ENCODE measurements at places on chromosomes 4 and X. TPM values are rescaled to one million over a fixed set of nuclear protein-coding genes. Genes with fewer than 3 reads are reported as not detected.

MCF2 gene
- not detected for total RNA-seq

GIMD1 gene
- not detected for total RNA-seq

DNA sequence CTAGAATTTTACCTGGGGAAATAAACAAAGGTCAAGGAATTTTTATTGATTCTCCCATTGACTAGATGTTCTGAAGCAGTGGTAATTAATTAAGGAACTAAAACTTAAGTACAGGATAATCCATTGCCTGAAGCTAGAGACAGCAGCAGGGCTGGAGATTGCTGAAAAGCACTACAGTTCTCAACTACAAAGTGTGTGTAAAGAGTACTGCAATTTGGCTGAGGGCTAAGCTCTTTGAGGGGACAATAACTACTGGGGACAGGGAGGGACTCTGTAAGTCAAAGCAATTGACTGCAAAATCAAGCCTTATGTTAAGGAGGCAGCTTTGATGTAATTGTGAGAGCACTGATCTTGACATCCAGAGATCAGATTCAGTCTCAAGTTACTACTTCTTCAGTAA is 260.4 kb downstream of the GALNTL6 start:
- no peak overlapping the region for H3K27ac ChIP-seq
- H3K36me3 ChIP-seq: no peaks in the 10 kb centered on the region
- DNase-seq: no peak
- no peaks in the 10 kb centered on the region for H3K4me1 ChIP-seq
- no peak overlapping the region for H3K4me3 ChIP-seq
- no peaks in the 10 kb centered on the region for H3K27me3 ChIP-seq

DNA sequence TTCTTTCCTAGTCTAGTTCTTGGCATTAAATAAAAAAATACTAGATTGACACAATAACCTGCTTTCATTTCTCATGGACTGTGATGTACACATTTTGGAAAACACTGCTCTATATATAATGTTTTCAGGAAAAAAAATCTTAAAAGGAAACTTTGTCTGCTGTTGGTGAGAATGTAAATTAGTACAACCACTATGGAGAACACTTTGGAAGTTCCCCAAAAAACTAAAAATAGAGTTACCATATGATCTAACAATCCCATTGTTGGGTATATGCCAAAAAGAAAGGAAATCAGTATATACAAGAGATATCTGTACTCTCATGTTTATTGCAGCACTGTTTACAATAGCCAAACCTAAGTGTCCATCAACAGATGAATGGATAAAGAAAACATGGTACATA is 202.3 kb downstream of the PPP3CA start:
- no peaks in the 10 kb centered on the region for H3K27me3 ChIP-seq
- H3K36me3 ChIP-seq: no peaks in the 10 kb centered on the region
- H3K4me3 ChIP-seq: no peak overlapping the region
- no peak overlapping the region for H3K27ac ChIP-seq
- peaks cover 15% of the 10 kb centered on the region for H3K4me1 ChIP-seq

DNA sequence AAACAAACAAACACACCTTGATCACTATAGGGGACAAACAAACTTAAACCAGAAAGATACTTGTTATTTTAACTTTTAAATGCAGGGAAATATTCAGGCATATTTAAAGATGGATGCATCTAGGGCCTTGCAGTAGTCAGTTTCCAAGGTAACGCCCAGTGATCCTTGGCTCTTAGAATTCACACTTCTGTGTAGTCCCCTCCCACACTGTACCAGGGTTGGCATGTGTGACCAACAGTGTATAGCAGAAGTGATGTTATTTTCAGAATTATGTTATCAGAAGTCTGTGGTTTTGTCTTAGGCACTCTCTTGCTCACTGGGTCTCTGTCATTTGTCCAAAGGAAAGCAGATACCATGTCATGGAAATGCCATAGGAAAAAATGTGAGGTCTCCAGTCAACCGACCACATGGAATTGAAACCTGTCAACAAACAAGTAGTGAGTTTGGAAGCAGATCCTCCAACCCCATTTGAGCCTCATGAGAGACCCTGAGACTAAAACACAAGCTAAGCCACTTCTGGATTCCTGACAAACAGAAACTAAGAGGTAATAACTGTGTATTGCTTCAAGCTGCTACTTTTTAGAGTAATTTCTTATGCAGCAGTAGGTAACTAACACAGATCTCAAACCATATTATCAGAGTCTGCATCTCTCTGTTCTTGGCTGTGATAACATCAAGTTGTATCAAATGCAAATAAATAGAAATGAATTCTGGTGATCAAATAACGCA is 670.3 kb downstream of the KCTD8 start:
- H3K4me1 ChIP-seq: no peaks in the 10 kb centered on the region
- H3K36me3 ChIP-seq: no peaks in the 10 kb centered on the region
- H3K27me3 ChIP-seq: no peaks in the 10 kb centered on the region
- no peak overlapping the region for H3K4me3 ChIP-seq
- no peak for DNase-seq
- H3K27ac ChIP-seq: no peak overlapping the region

IGSF1 gene
- not detected for total RNA-seq

- no peak for DNase-seq
- H3K4me1 ChIP-seq: no peaks in the 10 kb centered on the region
Observed at GRCh38 chr4:23978002-23978401, 88.2 kb upstream of the PPARGC1A start.

ARHGEF9 gene
- total RNA-seq: 2.0 TPM

TCEAL2 gene
- total RNA-seq: not detected

GRCh38 chr4:89469516-89469915 is 161.9 kb upstream of the GPRIN3 start:
- no peaks in the 10 kb centered on the region for H3K27me3 ChIP-seq
- no peak overlapping the region for H3K4me3 ChIP-seq
- H3K36me3 ChIP-seq: no peaks in the 10 kb centered on the region
- no peaks in the 10 kb centered on the region for H3K4me1 ChIP-seq

Data from gastrocnemius medialis (tissue), 4 donors.